ENCODE measurements at places on chromosomes 2 and 18. TPM values are rescaled to one million over a fixed set of nuclear protein-coding genes. Genes with fewer than 3 reads are reported as not detected.

- no peak for DNase-seq
Measured at GRCh38 chr2:199740111-199740428, 110.9 kb downstream of the FTCDNL1 start.

DNA sequence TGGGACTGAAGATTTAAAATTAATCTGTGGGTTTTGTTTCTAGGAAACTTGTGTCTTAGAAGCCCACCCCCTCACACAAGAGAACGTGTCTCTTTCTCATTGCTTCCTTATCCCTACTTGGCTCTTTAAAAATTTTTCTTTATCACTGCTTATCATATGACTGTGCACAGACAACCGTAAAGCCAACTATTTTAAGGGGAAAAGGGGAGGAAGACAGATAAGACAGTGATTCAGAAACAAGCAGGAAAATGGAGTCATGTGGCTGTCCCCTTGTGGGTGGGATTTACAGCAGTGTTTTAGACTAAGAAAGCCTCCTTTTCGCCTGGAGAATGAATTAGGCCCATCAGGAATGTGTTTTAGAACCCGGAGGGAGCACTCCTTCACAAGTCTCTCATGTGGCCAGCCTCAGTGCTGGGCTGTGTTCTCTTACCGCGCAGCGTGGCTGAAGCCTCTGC is 17.6 kb downstream of the PRKCE start:
- no peak for DNase-seq

GRCh38 chr18:32435631-32436500 is 34.8 kb downstream of the GAREM1 start:
- no peak for DNase-seq

DNA sequence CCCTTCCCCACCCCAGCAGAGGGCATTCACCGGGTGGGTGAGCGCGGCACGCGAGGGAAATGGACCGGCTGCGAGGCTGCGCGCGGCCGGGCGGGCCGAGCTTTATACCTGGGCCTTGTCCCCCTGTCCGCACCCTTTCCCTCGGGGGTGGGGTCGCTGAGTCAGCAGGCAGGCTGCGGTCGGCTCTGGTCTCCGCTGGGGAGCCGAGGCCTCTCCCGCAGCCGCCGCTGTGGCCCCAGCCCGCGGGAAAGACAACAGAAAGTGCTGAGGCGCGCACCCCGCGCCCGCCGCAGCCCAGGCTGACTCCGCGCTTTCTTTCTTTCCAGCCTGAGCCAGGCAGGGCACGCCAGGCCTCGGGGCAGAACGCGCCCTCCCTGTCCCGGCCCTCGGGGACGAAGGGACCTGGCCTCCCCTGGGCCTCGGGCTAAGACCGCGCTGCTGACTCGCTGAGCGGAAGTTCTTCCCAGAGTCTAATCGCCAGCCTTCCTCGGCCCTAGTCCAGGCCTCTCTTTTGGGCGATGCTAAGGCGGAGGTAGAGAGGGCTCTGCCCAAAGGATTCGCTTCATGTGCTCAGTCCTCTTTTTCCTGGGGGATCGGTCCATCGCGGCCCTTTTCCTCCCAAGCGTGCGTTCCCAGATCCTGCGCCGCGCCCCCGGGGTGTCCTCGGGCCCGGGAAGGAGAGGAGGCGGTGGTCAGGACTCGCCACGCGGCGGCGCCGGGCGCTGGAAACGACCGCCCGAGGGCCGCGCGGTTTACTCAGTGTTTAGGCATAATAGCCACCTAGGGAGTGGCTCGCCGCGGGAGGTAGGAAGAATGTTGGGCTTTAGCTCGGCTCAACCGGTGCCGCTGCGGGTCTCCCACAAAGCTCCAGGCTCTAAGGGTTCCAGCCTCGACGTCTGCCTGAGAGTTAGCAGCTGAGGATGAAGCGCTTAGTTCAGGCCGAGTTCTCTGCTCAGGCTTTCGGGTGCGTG is at the start of gene CRYBA2:
TSS of gene CRYBA2 (minus strand) at position 78 of the 971 bp plus-strand sequence. CDS start 246 bp downstream, outside the sequence.
- DNase-seq, result no peak

GRCh38 chr18:71807586-71807985 is 736.6 kb downstream of the CBLN2 start:
- DNase-seq, result no peak

Gene FAM161A
- 2.7 TPM for total RNA-seq

Gene LHCGR
- not detected for total RNA-seq
